ENCODE measurements at places on chromosomes 16 and 17. TPM values are rescaled to one million over a fixed set of nuclear protein-coding genes. Genes with fewer than 3 reads are reported as not detected.

The PRAC1 gene
- total RNA-seq: not detected

DNA sequence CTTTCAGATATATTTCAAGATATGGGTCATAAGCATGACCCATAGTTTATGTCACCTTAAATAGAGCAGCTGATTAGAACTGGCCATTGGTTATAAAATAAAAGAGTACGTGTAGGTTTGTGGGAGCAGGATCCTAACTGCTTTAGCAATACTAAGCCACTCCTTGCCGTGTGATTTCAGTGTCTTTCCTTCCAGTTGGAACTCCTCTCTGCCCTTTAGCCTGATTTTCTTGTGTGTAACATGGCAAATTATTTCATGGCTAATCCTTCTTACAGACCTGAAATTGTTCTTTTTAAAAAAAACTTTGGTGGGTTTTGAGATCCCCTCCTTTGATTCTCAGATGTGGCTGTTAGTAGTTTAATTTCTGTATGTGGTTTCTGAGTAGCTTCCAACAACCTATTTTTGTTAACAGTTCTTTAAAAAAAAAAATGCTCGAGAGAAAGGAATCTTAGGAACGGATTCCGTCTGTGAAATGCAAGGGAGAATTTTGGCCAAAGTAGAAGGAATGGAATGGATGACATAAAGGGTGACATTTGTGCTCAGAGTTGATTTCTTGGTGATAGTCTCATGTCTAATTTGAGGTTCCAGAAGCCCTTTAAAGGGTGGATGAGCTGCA lies 39.9 kb downstream of the DHRS7B start:
- no peak for DNase-seq

The LGALS9B gene
- 1.9 TPM for total RNA-seq

DNA sequence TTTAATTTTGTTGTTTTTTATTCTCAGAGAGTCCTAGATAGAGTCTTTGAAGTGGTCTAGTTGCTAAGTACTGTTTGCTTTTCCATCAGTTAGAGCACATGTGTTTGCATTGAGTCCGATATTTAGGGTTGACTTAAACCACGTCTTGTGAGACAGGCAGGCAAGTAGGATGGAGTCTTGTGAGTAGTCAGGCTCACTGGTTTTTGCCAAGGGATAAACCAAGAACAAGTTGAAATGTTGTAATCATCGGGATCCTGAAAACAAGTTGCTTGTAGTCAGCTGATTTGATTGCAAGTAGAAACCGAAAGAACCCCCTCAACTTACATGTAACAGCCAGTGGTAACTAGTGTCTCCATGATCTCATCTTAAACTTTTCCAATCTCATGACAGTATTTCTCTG lies 17.2 kb downstream of the ATP6V0A1 start:
- no peak for DNase-seq

DNA sequence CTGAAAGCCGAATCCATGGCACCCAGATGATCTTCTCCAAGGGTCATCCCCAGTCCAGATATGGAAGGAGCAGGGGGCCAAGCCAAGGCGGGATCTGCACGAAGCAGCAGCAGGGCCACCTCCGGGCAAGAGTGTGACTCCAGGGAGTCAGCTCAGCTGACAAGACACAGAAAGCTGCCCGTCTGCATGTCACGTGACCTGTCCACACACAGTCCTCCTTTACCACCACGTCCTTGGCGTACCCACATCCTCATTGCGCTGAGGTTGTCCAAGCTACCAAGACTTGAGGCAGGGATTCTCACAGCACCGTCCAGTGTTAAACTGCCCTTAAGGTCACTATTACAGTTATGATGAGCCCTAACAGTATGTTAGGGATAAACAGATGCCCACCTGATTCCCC lies 11.3 kb upstream of the CYTH1 start:
- DNase-seq: no peak

DNA sequence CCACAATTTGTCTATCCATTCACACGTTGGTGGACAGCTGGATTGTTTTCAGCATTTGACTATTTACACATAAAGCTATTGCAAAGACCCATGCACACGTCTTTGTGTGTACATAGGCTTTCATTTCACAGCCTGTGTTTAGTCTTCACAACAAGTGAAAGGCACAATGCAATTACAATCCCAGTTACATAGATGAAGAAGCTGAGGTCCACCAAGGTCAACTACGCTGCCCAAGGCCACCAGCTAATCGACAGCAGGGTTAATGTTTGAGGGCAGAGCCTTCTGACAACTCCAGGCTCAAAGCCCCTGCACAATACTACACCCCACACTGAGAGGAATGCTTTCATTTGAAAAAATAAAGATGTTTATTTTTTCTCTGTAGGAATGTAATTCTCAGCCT lies 93.6 kb upstream of the CDH13 start:
- DNase-seq: no peak

The PHOSPHO1 gene
- total RNA-seq: not detected

The BAIAP3 gene
- total RNA-seq: 0.89 TPM

- DNase-seq: no peak
These were observed 114.5 kb downstream of the COPRS start for GRCh38 chr17:31744511-31744951.

- DNase-seq: peak; percentile 72
These were observed at the start of gene NFAT5 for GRCh38 chr16:69565671-69566239. Gene NFAT5, plus strand, starts transcription at chr16:69565966. Its CDS starts 336 bp downstream, at chr16:69566302.

GRCh38 chr16:67543036-67543435 lies 14.4 kb downstream of the RIPOR1 start:
- no peak for DNase-seq
